Suppressor macrophage (primary cell): ENCODE measurements at places on chromosomes 7 and 10.
A peak's percentile ranks its signal among the peaks of the same experiment; 100 is the strongest.

DNA sequence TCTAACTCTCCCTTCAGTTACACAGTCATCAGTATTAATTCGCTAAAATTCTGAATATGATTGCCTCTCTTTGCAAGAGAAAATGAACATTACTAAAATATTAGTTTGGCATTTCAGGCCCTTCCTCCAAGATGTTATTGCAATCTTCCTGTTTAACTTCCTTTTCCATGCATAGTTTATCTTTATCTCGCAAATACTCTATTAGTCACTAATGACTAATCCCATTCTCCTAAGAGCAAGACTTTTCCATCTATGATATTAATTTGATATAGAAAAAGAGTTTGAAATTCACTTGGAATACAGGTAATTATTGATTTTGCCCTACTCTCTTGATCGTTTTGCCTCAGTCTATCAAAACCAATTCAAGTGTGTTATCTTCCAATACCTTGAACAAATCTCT lies 41.8 kb upstream of the SEMA3A start:
- DNase-seq = no peak

- no peak for DNase-seq
These were observed 80.4 kb upstream of the CALN1 start for GRCh38 chr7:72492461-72493065.

DNA sequence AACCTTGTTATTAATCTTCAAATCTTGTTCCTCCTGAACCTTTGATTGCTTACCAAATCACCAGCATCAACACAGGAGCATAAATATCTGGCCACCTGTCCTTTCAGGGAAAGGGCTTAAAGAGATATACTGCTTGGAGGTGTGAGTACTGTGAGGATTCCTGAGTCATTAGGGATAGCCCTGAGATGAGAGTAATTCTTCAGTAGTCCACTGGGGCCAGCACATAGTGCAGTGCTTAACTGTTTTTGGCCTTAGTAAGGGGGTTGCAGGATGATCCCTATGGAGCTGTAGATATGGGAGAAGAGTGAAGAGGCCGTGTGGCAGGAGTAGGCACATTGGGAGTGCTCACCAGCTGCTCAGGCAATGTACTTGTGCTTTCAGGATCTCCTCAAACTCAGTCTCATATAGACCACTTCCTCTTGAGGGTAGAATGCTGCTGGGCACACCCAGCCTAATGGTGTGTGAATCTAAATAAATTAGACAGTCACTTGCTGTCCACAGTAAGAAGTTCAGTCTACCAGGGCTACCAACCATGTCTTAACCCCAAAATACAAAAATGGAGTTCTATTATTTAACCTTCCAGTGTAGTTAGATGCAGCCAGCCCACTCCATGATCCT lies 26.5 kb upstream of the GPR141 start:
- DNase-seq = no peak

- DNase-seq = no peak
These were observed 67.8 kb downstream of the TBX20 start for GRCh38 chr7:35185908-35186731.

DNA sequence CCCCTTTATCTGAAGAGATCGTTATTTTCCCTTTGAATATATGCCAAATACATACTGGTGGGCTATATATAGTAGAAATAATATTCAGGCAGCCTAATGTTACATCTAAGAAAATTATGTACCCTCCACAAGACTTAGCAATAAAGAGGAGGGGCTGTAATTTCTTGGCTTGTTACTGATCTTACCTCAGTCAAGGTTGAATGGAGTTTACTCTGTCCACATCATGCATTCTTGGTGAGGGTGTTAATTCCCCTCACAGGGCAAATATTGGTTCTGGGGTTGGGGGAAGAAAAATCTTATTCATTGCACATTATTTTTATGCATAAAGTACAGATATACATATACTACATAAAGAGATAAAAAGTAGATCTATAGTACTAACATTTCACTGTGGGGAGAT lies 145.8 kb upstream of the ANK3 start:
- no peak for DNase-seq

DNA sequence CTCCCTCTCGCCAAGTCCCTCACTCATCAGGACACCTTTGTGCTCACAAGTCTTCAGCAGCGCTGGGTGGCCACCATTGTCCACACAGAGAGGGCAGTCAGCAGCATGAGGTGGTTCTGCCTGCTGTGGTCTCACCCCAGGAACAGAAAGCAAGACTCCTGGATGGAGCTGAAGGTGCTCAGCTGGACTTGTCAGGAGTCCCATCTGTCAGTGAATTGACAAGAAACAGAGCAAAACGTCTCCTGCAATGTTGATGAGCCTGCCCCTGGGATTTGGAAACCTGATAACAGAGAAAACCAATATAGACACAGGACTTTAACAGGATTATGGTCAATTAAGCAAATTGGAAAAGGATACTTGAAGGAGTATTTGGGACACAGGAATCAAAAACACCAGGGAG lies 122.2 kb upstream of the PRSS58 start:
- DNase-seq = no peak

DNA sequence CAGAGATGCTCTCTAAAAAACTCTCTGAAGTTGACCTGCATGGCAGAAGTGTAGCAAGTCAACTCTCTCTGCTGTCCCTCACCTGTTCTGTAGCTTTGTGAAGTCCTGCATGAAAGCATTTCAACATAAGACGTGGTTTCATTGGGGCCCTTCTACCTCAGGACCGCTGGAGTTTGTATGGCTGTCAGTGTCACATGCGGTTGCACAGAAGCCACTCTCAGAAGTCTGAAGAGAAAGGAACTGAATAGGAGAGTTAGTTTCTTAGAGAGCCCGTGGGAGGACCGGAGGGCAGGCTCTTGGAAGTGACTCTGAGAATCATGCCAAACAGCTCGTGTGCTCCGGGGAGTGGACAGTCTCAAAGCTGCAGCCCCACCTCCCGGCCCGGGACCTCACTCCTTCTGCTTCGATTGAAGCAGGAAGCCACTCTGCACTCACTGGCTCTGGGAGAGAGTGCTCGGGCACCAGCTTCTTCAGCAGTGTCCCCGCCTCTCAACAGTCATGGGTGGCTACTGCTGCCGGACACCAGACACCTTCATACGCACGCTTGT lies 486.7 kb downstream of the SDK1 start:
- no peak for DNase-seq

GRCh38 chr10:72567421-72567820 lies 58.5 kb downstream of the MICU1 start:
- peak; percentile 25 for DNase-seq

- DNase-seq = peak; percentile 5
These were observed 91.1 kb upstream of the CACNA2D1 start for GRCh38 chr7:82534684-82535083.

DNA sequence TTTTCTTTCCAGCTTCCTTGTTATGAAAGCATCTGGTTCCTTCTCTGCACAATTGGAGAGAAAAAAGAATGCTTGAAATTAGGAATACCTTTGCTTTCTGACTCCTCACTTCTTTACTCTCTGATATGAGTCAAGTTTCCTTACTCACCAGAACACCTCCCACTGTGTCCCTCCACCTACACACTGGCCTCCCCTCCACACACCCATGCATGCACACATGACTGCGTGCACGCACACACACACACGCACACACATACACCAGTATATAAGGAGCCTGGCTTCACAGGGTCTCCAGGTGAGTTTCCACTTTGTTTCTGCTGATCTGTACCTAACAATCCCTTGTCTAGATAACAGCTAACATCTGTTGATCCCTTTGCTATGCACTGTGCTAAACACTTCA lies 11.4 kb upstream of the PTER start:
- no peak for DNase-seq

DNA sequence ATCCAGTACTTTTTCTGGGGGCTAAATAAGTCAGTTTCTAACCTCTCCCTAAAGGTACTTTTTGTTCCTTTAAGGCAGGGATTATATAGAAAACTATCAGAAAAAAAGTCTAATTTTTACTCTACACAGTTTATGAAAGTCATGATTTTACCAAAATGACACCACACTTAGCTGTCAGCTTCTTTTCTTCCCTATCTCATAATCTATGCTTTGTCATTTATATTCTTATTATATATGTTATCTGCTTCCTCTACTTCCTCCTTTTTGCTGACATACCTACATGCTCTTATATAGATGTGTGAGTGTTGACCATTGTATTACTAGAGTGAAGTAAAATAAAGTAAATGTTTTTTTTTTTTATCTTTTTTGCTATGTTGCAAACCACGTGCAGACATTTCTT lies 203.9 kb upstream of the CHRM2 start:
- no peak for DNase-seq

GRCh38 chr10:129940617-129941198 lies 23.4 kb downstream of the EBF3 start:
- DNase-seq = no peak

DNA sequence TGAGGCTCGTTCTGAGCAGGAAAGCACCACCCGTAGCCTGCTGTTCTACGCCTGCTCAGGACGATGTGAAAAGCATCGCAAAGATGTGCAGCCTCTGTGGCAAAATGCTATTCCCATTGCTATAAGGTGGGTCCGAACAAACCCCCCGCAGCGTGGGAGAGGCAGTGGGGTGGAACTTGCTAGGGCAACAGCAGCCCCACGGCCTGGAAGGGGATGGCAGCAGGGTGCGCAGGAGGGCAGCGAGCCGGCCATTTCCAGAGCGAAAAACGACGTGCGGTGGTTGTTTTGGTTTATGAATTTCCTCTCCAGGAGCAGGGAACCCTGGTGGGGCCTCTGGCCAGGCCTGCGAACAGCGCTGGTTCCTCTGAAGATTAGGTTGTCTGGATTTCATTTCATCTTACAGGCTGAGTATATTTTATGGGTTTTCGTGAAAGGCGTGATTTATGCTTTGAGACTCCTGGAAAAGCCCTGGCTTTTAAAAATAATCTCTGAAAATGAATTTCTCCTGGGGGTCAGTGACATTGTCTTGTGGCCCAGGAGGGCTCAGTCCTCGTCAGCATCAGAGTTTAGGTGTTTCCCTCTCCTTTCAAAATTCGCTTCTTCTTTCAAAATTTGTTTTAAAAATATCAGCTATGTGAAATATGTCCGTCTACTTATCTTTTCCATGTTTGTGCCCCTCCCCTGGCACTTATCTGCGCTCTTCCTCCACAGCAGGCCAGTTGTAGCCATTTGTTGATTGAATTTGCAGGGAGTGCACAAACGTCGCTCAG lies 42.3 kb upstream of the UBE3C start:
- no peak for DNase-seq

- no peak for DNase-seq
These were observed 33.0 kb downstream of the ZNF33A start for GRCh38 chr10:38043516-38043915.

- DNase-seq = no peak
These were observed 959 bp upstream of the FAM107B start for GRCh38 chr10:14775656-14776055.
